A549 treated with CpdA at 1 μM for 4 hours (cell line): ENCODE measurements at places on chromosomes 2 and 18. TPM values are rescaled to one million over a fixed set of nuclear protein-coding genes. Genes with fewer than 3 reads are reported as not detected.

The PROM2 gene
- total RNA-seq: 0.15 TPM in 1 of 5 replicates, not detected in the others

The CPLX4 gene
- total RNA-seq: not detected in 5 replicates

The IL1RL2 gene
- not detected in 5 replicates for total RNA-seq

The ATP6V1C2 gene
- total RNA-seq: 0.26 to 1.2 TPM (median 0.49 TPM) in 5 replicates

The RAB31 gene
- total RNA-seq: 24.5 to 39.1 TPM (median 32.3 TPM) in 5 replicates

The RBFA gene
- 26.9 to 31.3 TPM (median 28.6 TPM) in 5 replicates for total RNA-seq

The STK11IP gene
- total RNA-seq: 16.2 to 19.2 TPM (median 17.7 TPM) in 5 replicates

The AQP12A gene
- not detected in 5 replicates for total RNA-seq

The NMUR1 gene
- 0.01 to 0.05 TPM in 2 of 5 replicates, not detected in the others for total RNA-seq

The SMPD4 gene
- 66.5 to 78.6 TPM (median 70.9 TPM) in 5 replicates for total RNA-seq

The SALL3 gene
- not detected in 5 replicates for total RNA-seq

The DPY30 gene
- 102 to 113 TPM (median 108 TPM) in 5 replicates for total RNA-seq

The PARD3B gene
- total RNA-seq: 0.57 to 1.2 TPM (median 0.75 TPM) in 5 replicates

The IL36B gene
- 0.11 to 0.13 TPM in 2 of 5 replicates, not detected in the others for total RNA-seq

The AGXT gene
- 0.05 TPM in 1 of 5 replicates, not detected in the others for total RNA-seq

The CYTIP gene
- not detected in 5 replicates for total RNA-seq

The CIB4 gene
- total RNA-seq: 0.35 TPM in 1 of 5 replicates, not detected in the others

The SCN9A gene
- total RNA-seq: 2.8 to 6.1 TPM (median 5.1 TPM) in 5 replicates

The GPR45 gene
- not detected in 5 replicates for total RNA-seq

The DSG4 gene
- not detected in 5 replicates for total RNA-seq

The BOLA3 gene
- total RNA-seq: 125 to 154 TPM (median 128 TPM) in 5 replicates

The GYPC gene
- total RNA-seq: not detected in 5 replicates

The SSB gene
- 136 to 192 TPM (median 143 TPM) in 5 replicates for total RNA-seq

The MC2R gene
- not detected in 5 replicates for total RNA-seq

The PPP4R1 gene
- total RNA-seq: 40.3 to 49.9 TPM (median 41.6 TPM) in 5 replicates

The VWC2L gene
- total RNA-seq: not detected in 5 replicates

The POMC gene
- total RNA-seq: not detected in 5 replicates

The CHAC2 gene
- 12.6 to 16.6 TPM (median 14.6 TPM) in 5 replicates for total RNA-seq

The OSR1 gene
- total RNA-seq: 4.6 to 9.8 TPM (median 5.4 TPM) in 5 replicates

The CAPG gene
- 86.1 to 105 TPM (median 92.6 TPM) in 5 replicates for total RNA-seq

The LGALSL gene
- total RNA-seq: 9.0 to 12.0 TPM (median 11.2 TPM) in 5 replicates

The NDC80 gene
- 11.2 to 18.7 TPM (median 12.6 TPM) in 5 replicates for total RNA-seq

The CCBE1 gene
- total RNA-seq: 6.9 to 14.3 TPM (median 8.6 TPM) in 5 replicates
